ENCODE measurements at places on chromosomes 2 and 18.
A peak's percentile ranks its signal among the peaks of the same experiment; 100 is the strongest.

DNA sequence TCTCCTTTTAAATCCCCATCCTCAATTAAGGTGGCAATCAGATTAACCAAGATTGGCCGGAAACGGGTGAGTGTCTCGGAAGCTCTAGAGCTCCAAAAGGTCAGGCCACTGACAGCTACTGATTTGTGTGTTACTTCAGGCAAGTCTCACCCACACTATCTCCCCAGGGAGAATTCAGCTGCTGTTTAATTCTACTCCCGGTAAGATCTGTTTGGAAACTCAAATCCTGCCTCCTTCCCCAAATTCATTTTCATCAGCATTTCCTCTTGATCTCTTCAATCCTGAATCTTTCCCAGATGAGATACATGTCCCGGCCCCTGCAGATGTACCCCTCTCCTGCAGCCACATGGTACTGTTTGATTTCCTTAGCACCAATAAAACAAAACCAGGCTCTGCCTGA, 34.9 kb downstream of the EFR3B start:
- DNase-seq: no peak

- DNase-seq: no peak
These were observed 450.9 kb upstream of the HS6ST1 start for GRCh38 chr2:128769457-128770142.

GRCh38 chr2:38074764-38075506, 1.0 kb downstream of the CYP1B1 start:
- DNase-seq: no peak

- no peak for DNase-seq
These were observed 155.3 kb upstream of the NABP1 start for GRCh38 chr2:191522478-191523120.

- no peak for DNase-seq
These were observed 192.6 kb upstream of the HDAC4 start for GRCh38 chr2:239593455-239593854.

GRCh38 chr2:10241641-10242430, 60.9 kb upstream of the HPCAL1 start:
- no peak for DNase-seq

- DNase-seq: no peak
These were observed 22.1 kb downstream of the MFF start for GRCh38 chr2:227347117-227347516.

- peak; percentile 35 for DNase-seq
These were observed 86.9 kb upstream of the RBBP8 start for GRCh38 chr18:22846088-22846683.

DNA sequence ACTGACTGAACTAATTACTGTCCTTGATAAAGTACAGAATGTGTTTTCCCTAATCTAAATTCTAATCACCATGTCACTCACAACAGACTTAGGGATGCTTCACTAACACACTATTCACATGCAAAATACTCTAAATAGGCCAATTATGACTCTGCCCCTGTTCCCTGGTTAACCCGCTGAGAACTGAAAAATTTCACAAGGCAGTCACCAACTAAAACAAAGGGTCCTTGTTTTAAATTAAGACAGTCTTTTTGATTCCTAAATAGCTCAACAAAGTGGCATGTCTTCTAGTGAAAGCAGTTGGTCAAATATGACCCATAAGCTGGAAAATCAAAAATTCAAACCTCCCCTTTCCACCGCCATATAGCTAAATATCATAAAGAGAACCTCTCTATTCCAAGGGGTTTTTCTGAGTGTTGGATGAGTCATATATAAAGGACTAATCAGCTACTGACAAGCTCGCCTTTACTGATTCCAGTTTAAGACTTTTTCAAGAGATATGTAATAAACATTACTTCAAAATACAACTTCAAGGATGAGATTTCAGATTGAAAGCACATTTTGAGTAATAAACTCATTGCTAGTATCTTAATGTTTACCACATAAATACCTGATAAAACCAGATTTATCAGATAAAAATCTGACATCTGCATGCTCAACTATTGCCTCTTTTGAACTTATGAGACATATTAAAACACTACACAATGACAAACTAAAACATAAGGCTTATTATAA, 235.8 kb downstream of the TCF4 start:
- DNase-seq: no peak

- DNase-seq: peak; percentile 53
These were observed 15.8 kb downstream of the M1AP start for GRCh38 chr2:74632209-74632938.

DNA sequence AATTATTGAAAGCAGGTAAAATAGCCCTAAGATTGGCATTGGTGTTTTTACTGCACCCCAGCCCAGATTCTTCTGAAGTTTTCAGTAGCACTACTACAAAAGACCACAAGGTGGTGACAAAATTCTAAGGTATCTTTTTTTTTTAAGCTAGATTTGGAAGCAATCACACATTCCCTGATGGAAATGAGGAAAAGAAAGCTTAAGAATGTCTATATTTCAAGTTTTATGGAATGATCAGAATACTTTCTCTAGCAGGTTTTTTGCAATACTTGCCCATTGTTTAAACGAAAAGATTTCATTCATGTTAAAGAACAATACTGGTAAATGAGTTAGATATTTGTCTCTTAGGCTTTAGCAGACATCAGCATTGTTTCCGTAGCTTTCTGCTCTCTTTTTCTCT, 32.1 kb upstream of the ZNF638 start:
- DNase-seq: peak; percentile 17

DNA sequence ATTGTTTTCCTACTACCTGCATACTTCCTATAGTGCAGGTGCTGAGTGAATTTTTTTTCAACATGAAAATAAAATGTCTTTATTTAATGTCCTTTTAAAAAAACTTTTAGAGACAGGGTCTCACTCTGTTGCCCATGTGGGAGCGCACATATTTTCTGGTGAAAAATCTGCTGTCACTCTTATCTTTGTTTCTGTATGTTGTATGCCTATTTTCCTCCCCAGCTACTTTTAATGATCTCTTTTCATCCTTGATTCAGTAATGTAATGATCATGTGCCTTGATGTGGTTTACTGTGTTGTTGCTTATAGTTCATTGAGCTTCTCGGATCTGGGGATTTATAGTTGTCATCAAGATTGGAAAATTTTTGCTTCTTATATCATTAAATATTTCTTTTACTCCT, 117.3 kb downstream of the ARL6IP6 start:
- DNase-seq: no peak

- DNase-seq: no peak
These were observed 12.3 kb upstream of the SNTG2 start for GRCh38 chr2:938181-939005.

- DNase-seq: no peak
These were observed 54.5 kb downstream of the CFAP221 start for GRCh38 chr2:119598596-119599263.

DNA sequence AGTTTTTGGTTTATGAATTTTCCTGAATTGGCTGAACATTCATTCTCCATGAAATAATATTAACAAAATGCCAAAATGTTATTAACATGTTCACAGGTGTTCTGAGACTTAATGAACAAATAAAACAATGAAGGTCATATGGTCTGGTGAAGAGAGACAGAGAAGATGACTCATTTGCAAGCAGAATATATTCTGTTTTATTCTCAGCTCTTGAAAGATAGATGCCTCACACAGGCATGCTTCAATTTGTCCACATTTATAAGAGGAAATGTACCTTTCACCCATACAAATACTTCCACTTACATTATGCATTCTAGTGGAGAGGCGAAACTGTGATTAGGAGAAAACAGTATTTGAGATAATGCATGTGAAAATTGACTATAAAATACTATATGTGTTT, 75.4 kb upstream of the PGAP1 start:
- no peak for DNase-seq

DNA sequence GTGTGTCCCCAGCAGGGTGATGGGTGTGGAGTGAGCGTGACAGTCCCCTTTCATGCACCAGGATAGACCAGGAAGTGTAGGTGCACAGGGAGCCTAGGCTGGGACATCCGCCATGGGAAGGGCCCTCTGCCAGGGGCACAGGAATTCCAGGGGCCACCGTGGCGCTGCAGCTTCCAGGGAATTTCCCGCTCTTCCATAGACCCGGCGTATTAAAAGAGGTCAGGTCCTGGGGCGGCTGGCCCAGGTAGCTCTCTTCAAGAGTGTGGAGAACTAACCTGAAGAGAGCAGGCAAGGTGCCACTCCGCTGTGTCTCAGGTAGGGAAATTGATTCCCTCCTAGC, 42.0 kb downstream of the ATP6V1C2 start:
- no peak for DNase-seq

DNA sequence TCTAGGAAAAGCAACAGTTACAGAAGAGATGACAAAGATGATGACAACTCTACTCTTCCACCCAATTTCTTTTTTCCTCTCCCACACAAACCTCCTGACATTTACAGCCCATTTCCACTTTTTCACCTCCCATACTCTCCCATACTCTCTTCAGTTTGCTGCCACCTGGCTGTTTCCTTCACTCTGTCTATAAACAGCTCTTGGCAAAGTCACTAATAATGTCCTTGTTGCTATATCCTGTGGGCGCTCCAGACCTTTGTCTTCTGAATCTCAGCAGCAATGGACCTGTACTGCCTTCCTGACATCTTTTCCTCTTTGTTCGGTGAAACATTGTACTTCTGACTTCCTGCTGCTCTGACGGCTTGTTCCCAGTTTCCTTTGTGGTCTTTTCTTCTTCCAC, 60.7 kb upstream of the CAVIN2 start:
- no peak for DNase-seq

DNA sequence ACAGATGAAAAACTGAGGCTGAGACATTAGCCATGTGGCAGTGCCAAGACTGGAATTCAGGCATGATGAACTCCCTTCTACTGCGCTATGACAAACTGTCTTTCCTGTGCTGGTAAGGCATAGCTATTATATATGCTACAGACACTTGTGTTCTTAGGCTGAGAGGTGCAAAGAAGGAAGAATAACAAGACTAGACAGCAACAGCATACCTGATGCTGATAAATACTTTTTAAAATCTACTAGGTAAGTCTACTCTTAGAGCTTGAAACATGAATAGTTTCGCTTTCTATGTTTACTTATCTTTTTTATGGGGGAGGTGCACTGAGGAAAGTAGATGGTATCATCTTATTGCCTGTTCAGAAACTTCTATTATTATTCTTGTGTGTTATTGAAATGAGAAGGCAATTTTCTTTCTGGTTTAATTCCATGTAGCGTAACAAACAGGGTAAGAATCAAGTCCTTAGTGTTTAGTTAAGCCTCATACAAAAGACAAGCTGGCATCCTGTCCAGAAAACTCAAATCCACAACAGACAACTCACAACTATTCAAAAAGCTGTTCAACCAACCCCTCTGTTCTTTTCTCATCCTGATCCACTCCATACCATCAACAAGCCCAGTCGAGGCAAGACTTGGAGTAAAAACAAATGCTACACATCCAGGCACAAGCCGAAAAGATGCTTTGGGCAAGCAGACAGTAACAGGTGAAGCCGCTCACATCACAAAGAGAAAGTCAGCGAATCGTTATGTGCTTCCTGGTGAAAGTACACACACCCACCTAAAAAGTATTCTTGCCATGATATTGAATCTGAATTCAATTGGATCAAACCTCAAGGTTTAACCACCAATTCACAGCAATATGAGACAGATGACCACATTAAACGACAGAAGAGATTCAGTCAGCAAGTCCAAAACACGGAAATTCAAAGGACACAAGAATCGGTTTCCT, 1.5 kb downstream of the TTC32 start:
- no peak for DNase-seq

GRCh38 chr2:118609138-118609537, 238.3 kb downstream of the EN1 start:
- no peak for DNase-seq

DNA sequence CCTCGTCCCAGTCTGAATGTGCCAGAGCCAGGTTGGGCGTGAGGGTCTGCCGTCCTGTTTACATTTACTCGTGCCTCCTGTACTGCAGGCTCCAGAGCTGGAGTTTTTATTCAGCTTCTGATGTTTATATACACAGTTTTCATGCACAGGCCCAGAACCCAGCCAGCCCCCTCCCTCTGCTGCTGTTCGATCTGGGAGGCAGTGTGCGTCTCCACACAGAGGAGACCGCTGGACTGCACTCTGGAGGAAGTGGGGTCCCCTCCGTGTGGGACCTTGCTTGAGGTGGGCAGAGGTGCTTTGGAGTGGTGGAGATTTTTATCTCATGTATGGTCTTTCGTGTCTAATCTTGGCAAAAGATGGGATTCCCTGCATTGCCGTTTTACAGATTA, 90.6 kb downstream of the GLI2 start:
- DNase-seq: no peak

GRCh38 chr2:110115291-110116032, at the start of gene MALL:
Gene MALL (minus strand): TSS chr2:110115822. CDS start chr2:110115792, 30 bp downstream.
- DNase-seq: no peak

DNA sequence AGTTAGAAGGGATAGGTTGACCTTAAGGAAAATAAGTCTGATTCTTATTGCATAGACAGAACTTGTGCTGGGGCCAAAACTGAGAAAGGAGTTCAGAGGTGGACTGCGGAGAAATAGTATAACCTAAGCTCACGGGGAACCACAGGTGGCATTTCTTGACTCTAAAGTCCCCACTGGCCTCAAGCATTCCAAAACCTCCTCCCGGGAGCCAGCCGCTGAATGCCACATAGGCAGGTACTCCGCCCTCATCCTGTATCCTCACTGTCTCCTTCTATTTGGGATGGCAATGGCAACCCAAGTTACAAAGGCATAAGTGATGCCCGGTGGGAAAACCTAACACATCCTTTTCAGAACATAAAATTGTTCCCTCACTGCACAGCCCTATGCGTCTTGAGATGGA, 173.0 kb downstream of the SP3 start:
- no peak for DNase-seq

DNA sequence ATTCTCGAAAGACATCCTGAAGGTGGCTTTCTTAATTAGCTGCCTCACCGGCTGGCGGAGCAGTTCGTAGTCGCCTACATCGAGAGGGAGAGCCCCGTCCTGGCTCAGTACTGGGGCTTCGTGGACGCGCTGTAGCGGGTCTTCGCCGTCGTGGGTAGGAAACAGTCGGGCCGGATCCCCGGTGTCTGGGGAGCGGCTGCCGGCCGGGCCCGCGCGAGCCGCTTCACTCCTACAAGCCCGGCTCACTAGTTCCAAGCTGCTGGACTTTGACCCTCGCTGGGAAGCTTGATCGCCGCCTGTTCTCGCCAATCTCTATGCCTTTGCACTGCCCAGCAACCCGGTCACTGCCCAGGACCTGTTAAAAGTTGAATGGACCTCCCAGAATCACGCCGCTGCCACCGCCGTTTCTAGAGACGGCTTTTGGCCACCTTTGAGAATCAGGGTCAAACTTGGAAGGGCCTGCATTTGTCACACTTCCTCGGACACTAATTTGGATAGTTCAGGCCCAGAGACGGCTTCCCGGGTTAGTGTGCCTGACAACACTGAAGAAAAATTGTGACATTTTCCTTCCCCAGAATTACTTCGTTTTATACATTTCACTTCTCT, 41.4 kb upstream of the AKAIN1 start:
- peak; percentile 35 for DNase-seq

GRCh38 chr2:60679036-60679780, 76.9 kb upstream of the PAPOLG start:
- DNase-seq: no peak

- DNase-seq: no peak
These were observed 180.9 kb upstream of the TWIST2 start for GRCh38 chr2:238667008-238667407.

- DNase-seq: peak; percentile 70
These were observed 310.5 kb downstream of the SATB2 start for GRCh38 chr2:199147216-199147615.
